HL-60 (cell line): ENCODE measurements at places on chromosomes 11 and 22.

- no peak for DNase-seq
Observed at GRCh38 chr11:8671651-8672062, 10.8 kb downstream of the TRIM66 start.

- DNase-seq, result no peak
Observed at GRCh38 chr11:88307749-88308425, 29.6 kb downstream of the CTSC start.

DNA sequence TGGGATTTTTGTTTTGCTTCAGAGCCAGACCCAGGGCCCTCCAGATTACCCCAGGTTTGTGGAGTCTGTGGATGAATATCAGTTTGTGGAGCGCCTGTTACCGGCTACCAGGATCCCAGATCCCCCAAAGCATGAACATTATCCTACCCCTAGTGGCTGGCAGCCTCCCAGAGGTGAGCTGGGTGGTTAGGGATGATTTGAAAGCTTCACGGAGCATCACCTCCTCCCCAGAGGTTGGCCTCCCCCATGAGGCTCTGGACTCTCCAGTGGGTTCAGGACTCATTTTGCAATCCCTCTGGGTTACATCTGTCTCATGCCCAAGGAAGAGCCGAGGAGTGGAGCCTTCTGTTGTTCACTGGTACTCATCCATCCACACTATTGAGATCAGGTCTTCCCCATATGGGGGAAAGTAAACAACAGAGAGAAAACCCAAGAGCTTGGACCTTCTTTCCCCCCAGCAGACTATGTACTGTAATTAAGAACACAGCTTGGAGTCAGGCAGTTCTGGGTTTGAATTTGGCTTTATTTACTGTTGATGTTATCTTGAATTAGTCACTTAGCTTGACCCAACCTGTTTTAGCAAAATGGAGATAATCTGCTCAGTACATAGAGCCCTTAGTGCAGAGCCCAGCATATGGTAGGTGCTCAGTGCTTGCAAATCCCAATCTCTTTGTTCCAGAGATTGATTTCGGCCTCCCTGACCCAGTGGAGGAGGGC is 2.5 kb downstream of the MRPL49 start:
- no peak for DNase-seq

DNA sequence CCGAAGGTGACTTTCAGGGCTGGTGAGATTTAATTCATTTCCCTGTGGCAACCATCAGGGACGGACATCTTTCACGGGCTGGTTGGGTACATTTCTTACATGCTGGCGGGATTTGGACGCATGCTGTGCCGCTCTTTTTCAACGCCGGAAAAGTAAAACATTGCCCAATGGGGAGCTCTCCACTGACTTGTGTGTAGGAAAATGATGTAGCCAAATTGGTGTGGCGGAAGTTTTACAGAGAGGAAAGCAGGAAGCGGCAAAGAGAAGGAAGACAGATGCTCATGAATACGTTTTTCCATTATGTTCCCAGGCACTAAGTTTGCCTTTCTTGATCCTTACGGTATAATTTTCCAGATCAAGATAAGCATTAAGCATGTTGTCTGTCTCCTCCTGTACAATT is 375.8 kb downstream of the NTM start:
- no peak for DNase-seq

DNA sequence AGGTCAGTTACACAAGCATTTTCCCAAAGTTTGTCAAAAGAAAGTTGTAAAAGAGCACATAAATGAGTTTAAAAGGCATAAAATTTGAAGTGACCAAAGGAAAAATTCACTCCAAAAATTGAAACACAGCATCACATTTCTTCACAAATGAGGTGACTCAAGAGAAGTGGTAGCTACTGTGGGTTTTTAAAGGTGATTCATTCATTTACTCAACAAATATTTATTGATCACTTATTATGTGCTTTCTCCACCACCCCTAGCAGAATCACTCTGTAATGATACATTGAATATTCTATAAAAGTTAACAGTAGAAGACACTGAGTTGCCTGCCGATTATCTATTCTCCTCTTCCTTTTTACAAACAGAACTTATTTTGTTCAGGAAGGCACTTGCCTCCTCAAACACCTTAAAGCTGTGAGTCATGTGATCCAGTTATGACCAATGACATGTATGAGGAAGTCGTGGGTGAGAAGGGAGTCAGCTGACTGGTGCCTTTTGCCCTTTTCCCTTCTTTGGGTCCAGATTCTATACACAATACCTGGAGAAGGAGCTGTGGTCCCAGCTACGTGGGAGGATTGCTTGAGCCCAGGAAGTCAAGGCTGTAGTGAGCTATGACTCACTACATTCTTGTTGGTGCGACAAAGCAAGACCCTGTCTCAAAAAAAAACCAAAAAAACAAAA is 67.7 kb upstream of the CLNS1A start:
- DNase-seq, result peak; percentile 45

DNA sequence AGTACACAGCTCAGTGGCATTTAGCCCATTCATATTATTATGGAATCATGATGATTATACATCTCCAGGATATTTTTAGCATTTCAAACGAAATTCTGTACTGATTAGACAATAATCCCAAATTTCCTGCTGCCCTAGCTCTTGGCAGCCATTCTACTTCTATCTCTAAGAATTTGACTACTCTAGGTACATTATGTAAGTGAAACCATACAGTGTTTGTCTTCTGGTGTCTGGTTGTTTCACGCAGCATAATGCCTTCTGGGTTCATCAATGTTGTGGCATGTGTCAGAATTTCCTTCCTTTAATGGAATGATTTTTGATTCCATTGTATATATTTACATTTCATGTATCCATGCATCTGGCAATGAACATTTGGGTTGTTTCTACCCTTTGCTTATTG is 517.7 kb downstream of the ETS1 start:
- no peak for DNase-seq

GRCh38 chr11:36492724-36493304 is 17.3 kb downstream of the TRAF6 start:
- peak; percentile 50 for DNase-seq

GRCh38 chr11:125433454-125434121 is 62.5 kb downstream of the FEZ1 start:
- peak; percentile 4 for DNase-seq

DNA sequence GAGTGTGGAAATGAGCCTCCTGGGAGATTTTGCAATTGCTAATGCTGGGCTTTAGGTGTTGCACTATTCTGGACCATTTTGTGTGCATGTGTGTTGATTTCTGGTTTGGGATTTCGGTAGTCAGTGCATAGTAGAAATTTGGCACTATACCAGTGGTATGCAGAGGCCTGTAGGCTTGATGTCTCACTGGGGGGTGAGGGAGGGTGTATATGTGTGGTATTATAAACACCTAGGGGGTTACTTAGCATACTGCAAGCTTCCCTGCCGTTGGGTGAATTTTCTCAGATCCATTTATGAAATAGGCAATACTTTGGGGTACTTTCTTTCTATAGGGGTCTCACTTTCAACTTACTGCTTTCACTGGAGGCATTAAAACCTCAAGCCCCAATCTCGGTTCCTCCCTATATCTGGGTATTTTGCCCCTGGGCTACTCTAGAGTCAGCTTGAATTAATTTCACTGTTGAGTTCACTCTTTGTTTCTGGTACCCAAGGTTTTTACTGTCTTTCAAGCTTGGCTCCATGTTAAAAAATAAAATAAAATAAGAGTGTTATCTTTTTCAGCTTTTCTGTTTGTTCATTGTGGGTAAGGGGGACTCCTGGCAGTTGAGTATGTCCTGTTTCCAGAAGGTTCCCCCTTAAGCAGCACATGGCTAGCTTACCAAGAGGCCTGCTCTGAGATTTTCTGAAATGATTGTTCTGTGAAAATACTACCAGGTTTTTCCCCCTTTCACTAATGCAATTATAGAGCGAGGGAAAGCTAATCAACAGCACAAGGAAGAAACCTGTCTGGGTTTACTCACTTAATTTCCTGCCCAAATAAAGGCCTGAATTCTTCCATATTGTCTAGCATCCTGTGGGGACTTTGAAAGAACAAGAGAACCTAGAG is 45.8 kb downstream of the PPFIBP2 start:
- no peak for DNase-seq

GRCh38 chr11:122486793-122487495 is 168.6 kb upstream of the UBASH3B start:
- no peak for DNase-seq

- no peak for DNase-seq
Observed at GRCh38 chr22:33597274-33597985, 322.8 kb downstream of the LARGE1 start.
